ENCODE measurements at places on chromosomes 1 and 21.
A peak's percentile ranks its signal among the peaks of the same experiment; 100 is the strongest.

DNA sequence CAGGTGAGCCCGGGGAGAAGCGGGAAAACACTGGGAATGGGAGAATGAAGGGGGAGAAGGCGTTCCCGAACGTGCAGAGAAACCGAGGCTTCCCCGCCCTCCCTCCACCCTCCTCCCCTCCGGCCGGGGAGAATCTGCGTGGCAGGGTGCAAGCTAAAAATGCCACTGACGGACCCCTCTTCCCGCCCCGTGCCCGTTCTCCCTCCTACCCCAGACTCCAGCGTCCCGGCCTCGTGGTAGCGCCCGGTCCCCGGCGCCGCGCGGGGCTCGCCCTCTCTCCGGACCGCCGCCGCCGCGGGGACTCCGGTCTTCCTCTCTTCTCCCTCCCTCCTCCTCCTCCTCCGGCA, 81.6 kb upstream of the AK4 start:
- DNase-seq, result no peak

DNA sequence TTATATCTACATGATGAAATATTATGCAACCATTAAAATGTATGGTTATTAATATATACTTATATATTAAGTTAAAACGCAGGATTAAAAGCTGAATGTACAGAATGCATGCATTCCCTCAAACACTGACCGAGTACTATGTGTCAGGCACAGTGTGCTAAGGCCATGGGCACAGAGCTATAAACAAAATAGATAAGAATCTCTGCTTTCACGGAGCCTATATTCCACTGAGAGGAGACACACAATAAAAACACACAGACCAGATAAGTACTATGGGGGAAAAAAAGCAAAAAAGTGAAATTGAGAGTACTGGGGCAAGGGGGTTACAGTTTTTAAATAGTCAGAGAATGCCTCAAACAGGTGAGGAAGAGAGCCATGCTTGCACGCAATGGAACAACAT, 62.7 kb downstream of the GPATCH2 start:
- no peak for DNase-seq

DNA sequence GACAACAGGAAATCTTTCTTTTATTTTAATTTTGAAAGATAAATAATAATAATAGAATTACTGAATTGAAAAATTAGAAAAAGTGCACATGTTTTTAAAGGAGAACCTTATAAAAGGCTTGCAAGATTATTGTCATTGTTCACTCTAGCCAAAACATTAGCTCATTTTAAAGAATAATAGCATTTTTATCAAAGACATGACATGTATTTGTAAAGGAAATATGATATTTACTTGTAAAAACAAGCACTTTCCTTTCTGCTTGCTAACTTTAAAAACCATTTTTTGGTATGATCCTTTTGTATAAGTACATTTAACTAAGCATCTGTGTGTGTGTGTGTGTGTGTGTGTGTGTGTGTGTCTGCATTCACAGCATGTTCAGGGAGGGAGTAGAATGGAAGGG, 156.3 kb upstream of the C1orf87 start:
- DNase-seq, result no peak

DNA sequence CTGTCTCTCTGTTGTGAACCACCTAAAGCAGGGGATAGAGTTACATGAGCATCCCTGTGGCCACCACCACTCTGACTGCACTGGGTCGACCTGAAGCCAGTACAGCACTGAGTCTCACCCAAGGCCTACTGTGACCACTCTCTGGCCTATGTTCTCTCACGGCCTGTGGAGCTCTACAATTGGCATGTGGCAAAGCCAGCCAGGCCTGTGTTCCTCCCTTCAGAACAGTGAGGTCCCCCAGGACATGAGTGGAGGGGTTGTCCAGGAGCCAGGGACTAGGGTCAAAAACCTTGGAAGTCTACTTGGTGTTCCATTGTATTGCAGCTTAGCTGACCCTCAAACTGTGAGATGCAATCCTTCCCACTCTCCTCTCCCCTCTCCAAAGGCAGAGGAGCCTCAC, 42.7 kb upstream of the FMO3 start:
- DNase-seq, result no peak

DNA sequence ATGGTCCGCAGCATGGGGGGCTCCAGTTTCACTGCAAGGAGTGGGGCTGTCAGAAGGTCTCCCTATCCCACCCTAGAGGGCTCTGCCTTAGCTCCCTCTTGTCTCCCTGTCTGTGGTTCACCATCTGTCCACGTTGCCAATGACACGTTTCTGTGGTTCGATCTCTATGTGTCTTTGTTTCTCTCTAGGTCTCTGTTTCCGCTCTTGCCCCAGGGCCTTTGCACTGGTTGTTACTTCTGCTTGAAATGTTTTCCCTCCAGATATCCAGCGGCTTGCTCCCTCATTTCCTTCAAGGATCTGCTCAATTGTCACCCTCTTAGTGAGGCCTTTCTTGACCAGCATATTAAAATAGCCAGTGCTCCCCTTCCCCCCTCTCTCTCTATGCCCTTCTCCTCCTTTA, 8.5 kb upstream of the MRPS15 start:
- no peak for DNase-seq

GRCh38 chr1:239989990-239990389, 101.7 kb upstream of the FMN2 start:
- DNase-seq, result no peak

GRCh38 chr1:121586369-121587229, 401.8 kb downstream of the SRGAP2C start:
- DNase-seq, result peak; percentile 31

DNA sequence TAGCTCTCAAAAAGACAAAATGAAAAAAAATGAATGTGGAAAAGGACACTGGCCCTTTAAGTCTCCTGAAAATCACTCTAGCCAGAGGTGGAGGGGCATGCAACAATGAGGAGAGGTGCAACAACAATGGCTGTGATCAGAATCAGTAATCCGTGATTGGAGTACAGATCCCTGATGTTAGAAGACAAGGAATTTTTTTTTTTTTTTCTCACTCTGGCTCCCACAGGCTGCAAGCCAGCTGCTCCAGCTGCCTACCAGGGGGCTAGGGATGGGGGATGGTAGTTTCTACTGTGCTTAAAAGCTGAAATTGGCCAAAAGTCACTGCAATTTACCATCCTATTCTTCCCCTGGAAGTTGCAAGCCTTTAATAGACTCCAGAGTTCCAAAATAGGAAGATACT, 54.5 kb downstream of the STYXL2 start:
- DNase-seq, result no peak

DNA sequence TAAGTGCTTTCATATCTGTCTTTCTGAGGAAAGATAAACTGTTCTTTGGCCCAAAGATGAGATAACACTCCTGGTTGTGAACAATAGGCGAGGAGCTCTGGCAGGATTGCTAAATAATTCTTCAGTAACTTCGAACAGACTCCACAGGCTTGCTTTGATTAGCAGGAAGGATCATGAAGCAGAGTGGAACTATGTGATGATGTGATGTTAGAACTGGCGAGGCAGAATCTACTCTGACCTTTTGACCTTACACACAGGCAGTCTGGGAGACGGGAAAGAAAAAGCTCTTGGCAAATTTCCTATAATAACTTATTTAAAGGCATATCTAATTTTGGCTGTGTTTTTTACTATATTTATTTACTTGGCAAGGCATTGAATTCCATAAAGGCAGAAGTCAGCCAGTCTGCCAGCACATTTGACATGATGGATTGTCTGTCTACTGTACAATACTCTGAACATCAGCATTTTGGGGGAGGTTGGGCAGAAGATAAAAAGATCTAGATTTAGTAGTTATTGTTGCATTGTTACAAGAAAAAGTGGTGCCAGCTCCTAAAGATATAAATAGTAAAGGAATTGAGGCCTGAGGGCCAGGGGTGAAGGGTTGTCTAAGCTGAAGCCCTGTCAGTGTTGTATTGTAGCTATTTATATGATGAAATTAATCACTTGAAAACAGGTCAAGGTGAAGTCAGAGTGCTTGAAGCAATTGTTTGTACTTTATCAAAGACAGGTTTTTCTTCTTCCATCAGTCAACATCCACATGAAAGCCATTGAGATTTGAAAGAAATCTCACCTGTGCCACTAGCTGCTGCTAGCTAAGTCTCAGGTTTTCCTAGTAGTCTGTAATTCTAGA, 708.8 kb downstream of the LTN1 start:
- peak; percentile 88 for DNase-seq

GRCh38 chr1:170596701-170597100, 64.7 kb downstream of the GORAB start:
- DNase-seq, result no peak

DNA sequence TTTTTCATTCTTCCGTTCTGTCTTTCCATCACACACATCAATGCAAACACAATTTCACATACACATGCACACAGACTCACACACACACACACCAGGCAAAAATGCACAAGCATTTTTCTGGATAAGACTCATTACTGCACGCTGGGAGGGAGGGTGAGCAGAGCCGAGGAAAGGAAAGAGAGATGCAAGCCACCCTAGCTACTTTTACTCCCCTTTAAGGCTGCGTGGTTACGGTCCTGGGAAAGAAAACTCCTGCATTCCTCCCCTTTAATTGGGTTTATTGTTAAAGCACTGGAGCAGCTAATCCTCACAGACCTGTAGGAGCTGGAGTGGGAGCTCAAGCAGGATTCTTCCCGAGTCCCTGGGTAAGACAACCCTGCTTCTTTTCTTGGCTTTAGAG, at the start of gene CAMK1G:
Gene CAMK1G (plus strand): TSS at position 307 of the 400 bp plus-strand sequence. CDS start 11,270 bp downstream, outside the sequence.
- peak; percentile 83 for DNase-seq

- no peak for DNase-seq
These were observed 13.3 kb downstream of the RPTN start for GRCh38 chr1:152145769-152146168.

GRCh38 chr1:223733898-223734852, 21.8 kb downstream of the CAPN2 start:
- DNase-seq, result no peak

DNA sequence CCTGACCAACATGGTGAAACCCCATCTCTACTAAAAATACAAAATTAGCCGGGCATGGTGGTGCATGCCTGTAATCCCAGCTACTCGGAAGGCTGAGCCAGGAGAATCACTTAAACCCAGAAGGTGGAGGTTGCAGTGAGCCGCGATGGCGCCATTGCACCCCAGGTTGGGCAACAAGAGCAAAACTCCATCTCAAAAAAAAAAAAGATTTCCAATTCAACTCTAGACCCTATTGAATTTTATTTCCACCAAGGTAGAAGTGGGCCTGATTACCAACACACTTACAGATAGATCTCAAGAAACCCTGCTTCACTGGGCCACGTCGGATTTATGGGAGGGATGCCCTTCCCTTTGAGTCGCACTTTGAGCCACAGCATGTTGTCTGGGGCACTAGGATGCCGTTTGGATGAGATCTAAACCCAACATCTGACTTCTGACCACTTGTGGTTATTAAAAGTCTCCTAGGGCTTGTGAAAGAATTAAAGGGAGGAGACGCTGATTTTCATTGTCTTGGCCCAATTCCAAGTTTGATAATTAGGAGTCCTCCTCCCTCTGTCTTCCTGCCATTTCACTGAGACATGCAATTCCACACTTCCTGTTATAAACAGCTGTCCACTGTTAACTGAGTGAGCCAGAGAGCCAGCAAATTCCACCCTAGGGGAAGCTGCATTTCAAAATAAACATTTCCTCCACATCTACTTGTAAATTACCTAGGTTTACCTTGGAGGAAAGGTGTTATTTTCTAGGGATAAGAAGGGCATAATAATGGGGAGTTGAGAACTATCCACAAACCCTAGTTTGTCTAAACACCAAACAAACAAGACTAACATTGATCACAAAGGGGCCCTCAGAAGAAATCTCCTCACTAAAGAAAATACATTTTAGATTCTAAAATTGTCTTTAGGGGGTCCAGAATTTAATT, 5.2 kb upstream of the RERE start:
- DNase-seq, result peak; percentile 97

DNA sequence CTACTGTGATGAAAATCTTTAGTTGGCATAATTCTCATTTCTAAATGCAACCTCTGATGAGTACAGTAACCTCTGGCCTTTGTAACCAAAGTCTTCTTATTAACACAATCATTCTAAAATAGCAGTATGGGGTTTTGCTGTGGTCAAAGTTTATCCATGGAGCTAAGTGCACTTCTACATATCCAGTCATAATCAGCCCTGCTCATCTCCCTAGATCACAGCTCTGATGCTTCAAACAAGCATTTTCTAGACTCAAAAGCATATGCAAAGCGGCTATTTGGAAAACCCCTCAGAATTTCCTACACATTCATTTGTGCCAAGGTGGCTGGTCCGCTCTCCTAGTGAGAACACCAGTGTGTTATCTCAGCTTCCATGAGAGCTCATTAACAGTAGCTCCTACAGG, 418.6 kb downstream of the MRPL39 start:
- DNase-seq, result no peak

DNA sequence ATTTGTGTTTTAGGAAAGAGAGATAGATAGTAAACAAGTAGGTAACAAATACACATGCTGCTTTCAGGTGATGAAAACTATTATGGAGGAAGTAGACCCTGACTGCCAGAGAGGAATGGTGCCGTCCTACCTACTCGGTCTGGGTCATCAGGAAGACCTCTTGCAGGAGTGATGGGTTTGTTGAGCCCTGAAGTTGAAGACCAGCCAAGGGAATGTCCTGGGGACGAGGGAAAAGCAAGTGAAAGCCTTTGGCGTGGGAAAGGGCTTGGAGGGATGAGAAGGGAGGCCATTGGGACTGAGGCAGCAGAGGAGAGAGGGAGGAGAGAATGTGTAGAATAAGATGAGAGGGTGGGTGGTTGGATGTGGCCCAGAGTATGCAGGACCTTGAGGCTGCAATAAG, 379.5 kb upstream of the USP24 start:
- DNase-seq, result no peak

DNA sequence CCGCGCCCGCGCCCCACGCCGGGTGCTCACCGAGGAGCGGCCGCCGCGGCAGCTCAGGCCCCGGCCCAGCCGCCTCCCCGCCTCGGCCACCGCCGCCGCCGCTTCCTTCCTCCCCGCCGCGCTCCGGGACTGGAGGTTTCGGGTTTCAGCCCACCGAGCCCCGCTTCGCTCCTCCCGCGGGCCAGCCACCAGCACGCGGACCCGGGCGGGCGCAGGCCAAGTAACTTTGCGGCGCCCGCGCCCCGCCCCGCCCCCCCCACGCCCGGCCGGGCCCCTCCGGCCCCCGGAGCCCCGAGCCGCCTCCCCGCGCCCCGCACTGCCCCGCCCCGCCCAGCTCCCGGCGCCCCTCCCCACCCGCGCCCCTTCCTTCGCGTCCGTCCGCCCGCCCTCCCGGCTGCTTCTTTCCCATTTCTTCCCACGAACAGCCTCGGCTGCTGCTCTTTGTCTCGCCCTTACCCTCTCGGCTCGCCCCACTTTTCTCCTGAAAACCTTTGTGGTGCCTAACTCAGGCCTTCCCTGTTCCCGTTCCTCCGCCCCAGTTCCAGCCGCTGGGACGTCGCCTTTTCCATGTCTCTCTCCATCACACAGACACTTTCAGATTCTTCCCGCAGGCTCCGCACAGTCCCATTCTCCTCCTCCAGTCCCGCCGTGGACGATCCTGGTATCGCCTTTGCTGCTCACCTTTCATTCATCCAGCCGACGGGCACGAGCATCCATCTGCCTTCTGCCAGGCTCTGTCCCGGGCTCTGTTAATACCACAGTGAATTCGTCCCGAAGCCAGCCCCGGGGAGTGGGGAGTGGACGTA, at the start of gene GPR161:
Gene GPR161 (minus strand): TSS at position 222 of the 806 bp plus-strand sequence. CDS start 32,080 bp downstream, outside the sequence.
- peak; percentile 51 for DNase-seq

DNA sequence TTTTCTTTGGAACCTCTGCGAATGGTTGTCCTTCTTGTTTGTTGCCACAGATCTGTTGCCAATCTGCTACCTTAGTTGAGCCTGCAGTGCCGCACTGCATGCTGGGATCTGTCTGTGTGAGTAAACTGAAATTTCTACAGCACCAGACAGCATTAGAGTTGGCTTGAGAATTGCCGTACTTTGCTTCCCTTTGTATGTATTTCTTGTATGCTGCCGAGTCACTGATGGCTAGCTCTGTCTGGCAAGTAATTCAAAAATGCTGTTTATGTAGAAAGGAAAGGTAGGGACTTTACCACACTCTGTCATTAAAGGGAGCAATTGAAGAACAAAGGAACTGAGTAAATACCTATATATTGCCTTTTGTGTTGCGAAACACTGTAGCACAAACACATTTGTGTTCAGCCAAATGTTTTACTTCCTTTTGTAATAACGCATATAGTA, 857.4 kb downstream of the USP25 start:
- peak; percentile 59 for DNase-seq
